CD4-positive, CD25-positive, alpha-beta regulatory T cell (primary cell): ENCODE measurements at places on chromosomes 7 and 10. TPM values are rescaled to one million over a fixed set of nuclear protein-coding genes. Genes with fewer than 3 reads are reported as not detected.

DPYSL4 gene
- polyA plus RNA-seq = not detected

NEBL gene
- polyA plus RNA-seq = 1.8 TPM

PSD gene
- polyA plus RNA-seq = 1.4 TPM

DNMBP gene
- 0.65 TPM for polyA plus RNA-seq

ZP3 gene
- polyA plus RNA-seq = 2.6 TPM

HDAC9 gene
- 11.8 TPM for polyA plus RNA-seq

AKR1C4 gene
- not detected for polyA plus RNA-seq

SPDYE5 gene
- polyA plus RNA-seq = not detected
